Activated T-helper 1 cell treated with anti-CD3 and anti-CD28 coated beads, Interleukin-12 subunit alpha, Interleukin-12 subunit beta, Interleukin-2, Interleukin-4 antibody, amounts not matched to agents 30 ng/mL and 10 ng/mL and 1 ng/mL, durations not matched to agents 14 hours and 24 hours and 36 hours (primary cell): ENCODE measurements at places on chromosomes 7 and 10. TPM values are rescaled to one million over a fixed set of nuclear protein-coding genes. Genes with fewer than 3 reads are reported as not detected.

- no peak overlapping the region for H3K4me3 ChIP-seq
- H3K36me3 ChIP-seq = no peaks in the 10 kb centered on the region
- H3K4me1 ChIP-seq = no peaks in the 10 kb centered on the region
- no peak overlapping the region for H3K27ac ChIP-seq
- DNase-seq = no peak
Observed at GRCh38 chr10:34575882-34576281, 239.2 kb downstream of the PARD3 start.

- H3K4me1 ChIP-seq = no peaks in the 10 kb centered on the region
- H3K27ac ChIP-seq = no peak overlapping the region
- H3K27me3 ChIP-seq = peaks cover 14% of the 10 kb centered on the region
- no peaks in the 10 kb centered on the region for H3K36me3 ChIP-seq
- no peak for DNase-seq
Observed at GRCh38 chr7:115267503-115267902, 345.6 kb downstream of the MDFIC start.

DNA sequence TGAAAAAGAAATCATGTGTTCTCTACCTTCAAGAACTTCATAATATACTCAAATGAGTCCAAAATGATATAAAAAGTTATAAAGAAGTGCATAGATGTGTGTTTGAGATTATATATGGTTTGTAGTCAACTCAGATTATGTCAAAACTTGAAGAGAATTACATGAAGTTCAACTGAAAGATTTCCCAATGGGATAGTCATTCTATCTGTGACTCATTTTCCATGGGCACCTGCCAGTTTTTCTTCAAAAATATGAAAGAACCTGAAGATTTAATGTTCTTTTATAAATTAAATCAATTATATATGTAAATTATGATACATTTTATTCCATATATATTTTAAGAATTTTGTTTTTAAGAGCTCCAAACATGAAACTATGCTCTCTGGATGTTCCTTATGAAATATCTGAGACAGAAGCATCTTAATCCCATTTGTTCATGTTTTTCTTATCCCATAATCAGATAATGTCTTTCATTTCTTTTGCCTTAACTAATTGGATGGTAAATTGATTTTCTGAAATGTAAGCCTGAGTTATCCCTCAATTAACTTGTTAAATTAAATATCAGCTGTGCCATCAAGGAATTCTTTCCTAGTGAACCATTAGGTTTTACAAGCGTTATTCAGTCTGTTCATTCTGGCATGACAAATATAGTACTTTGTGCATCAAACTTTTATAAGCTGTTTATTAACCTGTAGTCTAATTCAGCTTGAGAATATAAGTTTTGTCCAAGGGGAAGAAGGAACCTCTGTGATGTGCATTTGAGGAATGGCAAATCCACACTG, 387.1 kb downstream of the IPMK start:
- no peak for DNase-seq
- H3K27ac ChIP-seq = no peak overlapping the region
- H3K4me1 ChIP-seq = no peaks in the 10 kb centered on the region
- H3K36me3 ChIP-seq = no peaks in the 10 kb centered on the region
- no peaks in the 10 kb centered on the region for H3K27me3 ChIP-seq
- H3K4me3 ChIP-seq = no peak overlapping the region

GRCh38 chr10:47322300-47323061, at the start of gene GDF2:
GDF2 (plus strand) TSS chr10:47322454; CDS start chr10:47322669, 215 bp downstream.
- H3K36me3 ChIP-seq = no peaks in the 10 kb centered on the region
- no peaks in the 10 kb centered on the region for H3K27me3 ChIP-seq
- DNase-seq = no peak
- H3K4me3 ChIP-seq = no peak within 1 kb of the TSS
- no peak within 1 kb of the TSS for H3K27ac ChIP-seq

The ADGRA1 gene
- total RNA-seq = not detected in 2 replicates

The CALY gene
- not detected in 2 replicates for total RNA-seq

The TUBAL3 gene
- not detected in 2 replicates for total RNA-seq
